Omental fat pad (tissue), 4 donors: ENCODE measurements at places on chromosomes 5 and 9.

DNA sequence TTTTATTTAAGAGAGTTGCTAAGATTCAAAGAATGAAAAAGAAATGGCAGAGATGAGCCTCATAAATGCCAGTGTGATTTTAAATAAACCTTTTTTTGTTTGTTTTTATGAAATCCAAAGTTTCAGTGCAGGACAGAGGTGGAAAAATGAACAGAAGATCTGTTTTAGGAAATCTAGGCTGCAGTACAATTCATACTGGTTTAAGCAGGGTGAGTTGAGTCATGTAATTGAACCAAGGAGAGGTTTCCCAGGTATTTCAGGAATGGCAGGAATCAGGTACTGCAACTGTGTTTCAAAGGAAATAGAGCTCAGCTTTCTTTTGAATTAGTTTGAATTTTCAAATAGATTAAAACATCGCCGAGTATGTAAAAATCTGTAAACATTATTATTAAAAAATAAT lies 3.0 kb upstream of the ANKRD31 start:
- DNase-seq: no peak

DNA sequence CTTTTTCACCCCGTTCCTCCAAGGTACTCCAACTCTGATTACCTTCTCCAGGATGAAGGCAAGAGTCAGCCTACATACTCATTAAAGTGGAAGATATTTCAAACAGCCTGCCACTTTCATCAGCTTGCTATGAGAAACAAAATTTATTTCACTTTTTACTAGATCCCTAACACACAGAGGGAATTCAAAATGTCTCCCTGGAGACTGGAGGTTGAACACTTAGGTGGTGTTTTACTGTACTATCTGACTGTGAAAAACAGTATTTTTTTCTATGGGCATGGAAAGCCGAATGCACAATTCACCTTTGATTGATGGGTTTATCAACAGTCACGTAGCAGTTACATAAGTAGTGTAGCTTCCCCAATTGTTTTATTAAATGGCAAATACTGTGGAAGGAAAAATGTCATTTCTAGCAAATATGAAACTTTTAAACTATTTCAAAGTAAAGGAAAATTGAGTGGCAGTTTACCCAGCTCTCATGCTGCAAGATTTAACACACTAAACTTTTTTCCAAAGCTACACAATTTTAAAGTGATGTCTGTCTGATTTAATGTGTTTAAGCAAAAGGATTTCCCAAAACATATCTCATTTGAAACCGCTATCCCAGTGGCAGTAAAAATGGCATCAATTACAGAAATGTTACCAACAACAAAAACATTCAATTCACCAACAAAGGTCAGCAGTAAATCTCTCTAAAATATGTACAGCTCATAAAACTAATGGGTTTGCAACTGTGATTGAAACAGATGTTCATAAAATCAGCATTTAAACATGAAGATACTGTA lies 125.0 kb upstream of the TLE4 start:
- DNase-seq: no peak

- DNase-seq: peak; percentile 20
Measured at GRCh38 chr5:1515921-1516571, 7.7 kb downstream of the LPCAT1 start.

- no peak for DNase-seq
Measured at GRCh38 chr5:36656556-36656955, 50.1 kb downstream of the SLC1A3 start.

GRCh38 chr5:50763351-50763750 lies 96.9 kb downstream of the PARP8 start:
- DNase-seq: no peak

- no peak for DNase-seq
Measured at GRCh38 chr5:119009131-119009530, 20.8 kb upstream of the DTWD2 start.

GRCh38 chr9:123769719-123770118 lies 160.2 kb downstream of the DENND1A start:
- no peak for DNase-seq

- no peak for DNase-seq
Measured at GRCh38 chr5:123721675-123722276, 209.8 kb downstream of the CSNK1G3 start.

GRCh38 chr9:124190761-124191160 lies 67.0 kb upstream of the NEK6 start:
- DNase-seq: no peak

DNA sequence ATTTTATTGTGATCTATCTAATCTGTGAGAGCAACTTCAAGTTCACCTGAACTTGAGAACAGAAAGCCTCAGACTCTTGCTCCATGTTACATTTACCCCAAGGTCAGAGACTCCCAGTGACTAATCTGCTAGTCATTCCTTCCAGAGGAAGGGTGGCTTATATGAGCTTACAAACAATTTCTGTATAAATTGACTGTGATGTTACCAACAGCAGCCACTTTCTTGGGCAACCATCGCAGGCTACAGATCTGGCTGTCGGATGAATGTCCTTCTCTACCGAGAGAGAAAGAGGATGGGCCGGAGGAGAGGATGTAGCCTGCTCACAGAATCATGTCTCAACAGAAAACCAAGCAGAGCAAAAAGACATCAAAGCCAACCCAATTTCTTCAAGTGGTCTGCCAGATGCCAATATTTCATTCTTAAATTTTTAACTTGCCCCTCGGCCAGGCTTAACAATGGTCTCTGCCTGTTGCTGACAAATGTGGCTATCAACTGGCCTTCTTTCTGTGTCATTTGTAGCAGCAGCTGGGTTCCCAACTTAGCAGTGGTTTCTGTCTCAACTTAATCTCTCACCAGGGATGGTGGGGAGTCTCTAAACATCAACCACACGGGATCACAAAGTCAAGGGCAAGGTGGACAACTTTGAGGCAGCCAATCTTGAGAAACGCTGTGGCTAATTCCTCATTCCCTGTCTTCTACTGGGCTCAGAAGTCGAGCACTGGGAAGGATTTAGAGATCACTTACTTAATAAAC lies 81.3 kb downstream of the RAPGEF1 start:
- DNase-seq: no peak
